ENCODE measurements at places on chromosomes 2 and 18. TPM values are rescaled to one million over a fixed set of nuclear protein-coding genes. Genes with fewer than 3 reads are reported as not detected.
A peak's percentile ranks its signal among the peaks of the same experiment; 100 is the strongest.

GRCh38 chr2:59027320-59027719 is 786.2 kb upstream of the FANCL start:
- H3K4me3 ChIP-seq = no peak overlapping the region
- no peak overlapping the region for H3K27ac ChIP-seq
- no peaks in the 10 kb centered on the region for H3K4me1 ChIP-seq
- DNase-seq = no peak
- H3K36me3 ChIP-seq = no peaks in the 10 kb centered on the region

GRCh38 chr2:216083464-216084281 is 2.0 kb downstream of the TMEM169 start:
- H3K4me3 ChIP-seq = no peak overlapping the region
- H3K4me1 ChIP-seq = no peaks in the 10 kb centered on the region
- H3K27me3 ChIP-seq = no peaks in the 10 kb centered on the region
- no peak overlapping the region for H3K27ac ChIP-seq
- DNase-seq = no peak

The SEH1L gene
- 29.6 TPM for total RNA-seq

- no peaks in the 10 kb centered on the region for H3K27me3 ChIP-seq
- H3K36me3 ChIP-seq = no peaks in the 10 kb centered on the region
- no peak overlapping the region for H3K4me3 ChIP-seq
- H3K27ac ChIP-seq = no peak overlapping the region
- no peaks in the 10 kb centered on the region for H3K4me1 ChIP-seq
Measured at GRCh38 chr2:232721261-232721660, 24.1 kb downstream of the GIGYF2 start.

DNA sequence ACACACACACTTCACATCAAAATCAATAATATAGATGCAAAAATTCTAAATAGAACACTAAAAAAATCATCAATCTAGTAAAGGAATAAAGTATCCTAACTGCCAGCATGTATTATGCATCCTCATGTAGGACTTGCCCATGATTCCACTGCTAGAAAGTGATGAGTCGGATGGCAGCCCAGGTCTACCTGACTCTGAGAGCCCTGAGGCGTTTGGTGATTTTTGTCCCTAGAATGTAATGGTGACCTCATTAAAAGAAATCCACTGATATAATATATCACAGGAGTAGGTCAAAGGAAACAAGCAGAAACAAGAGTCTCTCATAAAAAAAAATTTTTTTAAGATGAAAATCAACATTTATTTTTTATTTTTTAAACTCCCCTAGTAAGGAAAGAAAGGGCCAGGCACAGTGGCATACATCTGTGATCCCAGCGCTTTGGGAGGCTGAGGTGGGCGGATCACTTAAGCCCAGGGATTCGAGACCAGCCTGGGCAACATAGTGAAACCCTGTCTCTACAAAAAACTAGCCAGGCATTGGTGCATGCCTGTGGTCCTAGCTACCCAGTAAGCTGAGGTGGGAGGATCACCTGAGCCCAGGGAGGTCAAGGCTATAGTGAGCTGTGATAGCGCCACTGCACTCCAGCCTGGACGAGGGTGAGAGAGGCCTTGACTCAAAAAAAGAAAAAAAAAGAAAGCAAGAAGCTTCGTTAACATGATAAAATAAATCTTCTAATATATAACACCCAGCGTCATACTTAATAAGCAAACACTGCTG is 24.4 kb upstream of the ACTG2 start:
- H3K4me1 ChIP-seq = no peaks in the 10 kb centered on the region
- no peaks in the 10 kb centered on the region for H3K27me3 ChIP-seq
- H3K27ac ChIP-seq = no peak overlapping the region
- H3K36me3 ChIP-seq = no peaks in the 10 kb centered on the region
- no peak overlapping the region for H3K4me3 ChIP-seq

DNA sequence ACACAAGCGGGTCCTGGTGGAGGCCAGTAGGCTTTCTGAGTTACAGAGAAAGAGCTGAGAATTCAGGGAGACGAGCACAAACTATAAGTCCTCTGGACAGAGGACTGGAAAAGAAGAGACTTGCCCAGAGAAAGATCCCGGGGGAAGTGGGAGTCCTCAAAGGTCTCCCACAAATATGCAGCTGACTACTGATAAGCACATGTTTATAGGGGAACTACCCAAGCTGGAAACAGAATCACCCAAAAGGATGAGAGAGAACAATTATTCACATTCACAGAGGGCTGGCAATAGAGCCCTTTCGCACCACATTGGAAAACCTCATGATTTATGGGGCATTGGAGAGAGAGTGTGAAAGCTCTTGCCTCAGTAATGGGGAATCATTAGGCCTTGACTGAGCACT is 337.6 kb downstream of the IRS1 start:
- DNase-seq = no peak
- no peak overlapping the region for H3K4me3 ChIP-seq
- H3K36me3 ChIP-seq = no peaks in the 10 kb centered on the region
- H3K4me1 ChIP-seq = no peaks in the 10 kb centered on the region
- H3K27ac ChIP-seq = no peak overlapping the region

The STAM2 gene
- total RNA-seq = 31.4 TPM

The KIF3C gene
- 32.8 TPM for total RNA-seq

DNA sequence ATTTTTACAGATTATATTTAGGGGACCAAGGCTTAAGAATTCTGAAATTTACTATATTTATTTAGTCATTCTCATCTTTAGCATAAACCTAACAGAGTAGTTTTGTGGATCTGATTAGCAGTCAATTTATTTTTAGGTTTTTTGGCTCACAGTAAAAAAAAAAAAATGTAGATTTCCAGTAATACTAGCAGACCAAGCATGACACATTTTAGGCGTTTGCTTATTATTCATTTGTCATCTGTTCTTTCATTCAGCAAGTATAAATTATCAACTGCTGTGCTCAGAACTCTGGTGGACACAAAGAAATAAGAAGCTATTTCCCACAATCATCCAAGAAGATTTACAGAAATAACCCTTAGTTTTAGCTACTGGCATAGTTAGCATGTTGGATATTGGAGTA is 20.6 kb downstream of the PDE1A start:
- no peak overlapping the region for H3K27ac ChIP-seq
- no peaks in the 10 kb centered on the region for H3K4me1 ChIP-seq
- H3K4me3 ChIP-seq = no peak overlapping the region

DNA sequence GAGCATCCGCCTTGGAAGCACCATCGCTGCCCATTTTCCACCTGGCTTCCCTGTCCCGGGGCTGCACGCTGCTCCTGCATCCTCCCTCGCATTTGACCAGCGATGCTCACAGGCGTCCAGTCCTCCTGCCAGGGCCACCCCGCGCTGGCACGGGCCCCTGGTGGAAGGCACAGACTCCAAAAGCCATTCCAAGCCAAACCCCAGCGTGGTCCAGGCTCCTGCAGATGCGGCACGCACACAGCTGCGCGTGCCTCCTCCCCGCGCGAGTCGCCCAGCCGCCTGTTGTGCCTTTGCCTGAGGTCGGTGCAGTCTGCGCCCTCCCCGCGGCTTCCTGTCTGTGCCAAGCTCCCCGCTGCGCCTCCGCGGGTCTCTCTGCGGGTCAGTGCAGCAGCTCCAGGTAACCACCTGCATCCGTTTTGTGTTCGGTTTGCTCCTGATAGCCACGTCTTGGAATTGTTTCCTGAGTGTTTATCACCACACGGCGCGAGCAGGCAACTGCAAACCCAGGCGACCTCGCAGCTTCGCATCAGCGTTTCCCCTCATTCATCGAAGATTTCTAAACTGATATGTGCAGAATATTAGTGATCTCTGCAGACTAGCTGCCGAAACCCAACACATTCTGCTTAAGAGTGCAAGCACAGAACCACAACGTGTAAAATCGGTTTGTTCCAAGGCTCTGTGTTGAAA is 65.2 kb upstream of the SALL3 start:
- no peak overlapping the region for H3K4me3 ChIP-seq
- no peak overlapping the region for H3K27ac ChIP-seq
- H3K27me3 ChIP-seq = peaks cover 36% of the 10 kb centered on the region
- H3K36me3 ChIP-seq = no peaks in the 10 kb centered on the region
- no peak for DNase-seq
- no peaks in the 10 kb centered on the region for H3K4me1 ChIP-seq

DNA sequence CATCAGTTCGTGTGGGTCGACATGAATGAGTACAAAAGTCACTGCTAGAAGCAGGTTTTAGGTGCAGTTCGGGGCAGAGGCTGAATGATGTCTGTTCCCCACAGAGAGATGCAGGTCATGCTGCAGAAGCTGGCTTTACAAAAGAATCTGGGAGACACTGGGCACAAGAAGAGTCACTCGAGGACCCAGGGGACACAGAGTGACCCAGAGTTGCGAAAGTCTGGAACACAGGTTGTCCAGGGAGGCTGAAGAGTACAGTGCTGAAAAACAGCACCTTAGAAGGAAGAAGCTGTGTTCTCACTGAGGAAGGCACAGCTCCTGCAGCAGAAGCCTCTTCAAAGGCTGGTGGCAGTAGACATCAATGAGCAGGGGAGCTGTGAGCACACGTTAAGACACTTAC is 14.8 kb downstream of the CACNB4 start:
- H3K27ac ChIP-seq = no peak overlapping the region
- DNase-seq = no peak
- no peaks in the 10 kb centered on the region for H3K27me3 ChIP-seq

DNA sequence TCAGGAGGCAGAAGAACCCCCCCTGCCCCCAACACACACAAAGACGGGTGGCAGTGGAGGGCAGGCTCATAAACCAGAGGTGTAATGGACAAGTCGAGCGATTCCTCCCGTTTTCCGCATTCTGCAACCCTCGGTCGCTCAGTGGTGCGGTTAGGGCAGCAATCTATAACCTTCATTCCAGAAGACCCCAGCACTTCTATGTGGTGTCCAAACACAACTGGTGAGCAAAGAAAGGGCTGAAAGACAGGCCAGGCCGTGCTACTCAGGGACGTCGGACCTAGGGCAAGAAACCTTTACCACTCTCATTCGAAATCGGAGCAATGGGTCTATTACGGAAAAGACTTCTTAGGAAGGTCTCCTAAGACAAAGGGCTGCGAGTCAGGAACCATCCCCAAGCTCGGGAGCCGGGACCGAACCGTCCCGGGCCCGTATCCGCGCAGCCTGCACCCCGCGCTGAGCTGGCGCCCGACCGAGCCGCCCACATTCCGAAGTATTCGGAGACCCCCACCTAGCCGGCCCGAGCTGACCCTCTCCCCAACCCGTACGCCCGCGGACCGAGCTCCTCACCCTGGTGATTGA is 568 bp downstream of the ARL5A start:
- H3K4me1 ChIP-seq = no peaks in the 10 kb centered on the region
- peak; percentile 19 for DNase-seq
- H3K4me3 ChIP-seq = peak overlapping the region; percentile 91
- peak overlapping the region; percentile 89 for H3K27ac ChIP-seq
- no peaks in the 10 kb centered on the region for H3K27me3 ChIP-seq

GRCh38 chr2:134202371-134202770 is 51.5 kb upstream of the MGAT5 start:
- DNase-seq = no peak
- no peak overlapping the region for H3K4me3 ChIP-seq
- H3K36me3 ChIP-seq = no peaks in the 10 kb centered on the region
- no peak overlapping the region for H3K27ac ChIP-seq

The SLC23A3 gene
- total RNA-seq = 2.0 TPM

The GPAT2 gene
- total RNA-seq = 11.7 TPM

DNA sequence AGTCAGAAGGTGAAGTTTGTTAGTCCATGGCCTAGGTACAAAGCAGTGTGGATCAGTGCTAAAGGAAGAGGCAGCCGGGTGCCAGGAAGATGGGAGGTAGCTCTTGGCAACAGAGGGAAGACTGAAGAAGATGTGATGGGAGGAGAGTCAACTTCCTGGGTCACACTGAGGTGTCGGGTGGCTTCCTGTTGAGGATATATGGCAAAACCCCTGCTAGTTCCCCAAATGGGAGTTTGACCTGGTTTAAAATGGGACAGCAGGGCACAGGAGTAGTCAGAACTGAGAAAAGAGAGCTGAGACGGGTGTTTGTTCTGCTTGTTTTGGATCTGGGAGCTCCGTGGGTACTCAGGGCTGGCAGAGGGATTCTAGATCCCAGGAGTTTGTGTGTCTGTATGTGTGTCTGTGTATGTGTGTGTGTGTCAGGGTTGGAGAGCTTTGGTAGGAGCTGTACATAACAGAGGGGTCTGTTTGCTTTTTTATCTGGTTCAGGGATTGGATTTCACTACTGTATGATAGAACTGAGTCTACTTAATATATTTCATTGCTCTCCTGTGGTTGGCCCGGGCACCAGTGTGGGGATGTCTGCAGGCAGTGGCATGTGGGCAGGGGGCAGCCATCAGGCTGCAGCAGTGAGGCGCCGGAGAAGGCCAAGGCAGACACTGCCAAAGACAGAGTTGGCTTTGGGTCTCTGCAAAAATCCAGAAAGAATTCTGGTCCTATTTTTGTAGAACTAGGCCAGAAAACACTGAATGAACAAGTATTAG is 17.1 kb downstream of the MXD1 start:
- no peaks in the 10 kb centered on the region for H3K27me3 ChIP-seq
- H3K4me3 ChIP-seq = no peak overlapping the region
- no peak overlapping the region for H3K27ac ChIP-seq
- no peak for DNase-seq
- H3K36me3 ChIP-seq = no peaks in the 10 kb centered on the region

GRCh38 chr18:27713037-27713737 is 463.7 kb downstream of the CDH2 start:
- no peaks in the 10 kb centered on the region for H3K4me1 ChIP-seq
- H3K36me3 ChIP-seq = no peaks in the 10 kb centered on the region
- no peak overlapping the region for H3K27ac ChIP-seq
- DNase-seq = no peak

The CHRNG gene
- total RNA-seq = not detected

The UGT1A8 gene
- total RNA-seq = not detected

The KRTCAP3 gene
- 31.2 TPM for total RNA-seq

- H3K27me3 ChIP-seq = no peaks in the 10 kb centered on the region
- H3K4me3 ChIP-seq = no peak overlapping the region
- no peak overlapping the region for H3K27ac ChIP-seq
- DNase-seq = no peak
- H3K4me1 ChIP-seq = no peaks in the 10 kb centered on the region
- no peaks in the 10 kb centered on the region for H3K36me3 ChIP-seq
Measured at GRCh38 chr18:78154853-78155252, 824.8 kb upstream of the SALL3 start.

The AGAP1 gene
- total RNA-seq = 19.7 TPM

GRCh38 chr18:79559436-79559835 is 120.2 kb upstream of the CTDP1 start:
- H3K27me3 ChIP-seq = no peaks in the 10 kb centered on the region
- H3K27ac ChIP-seq = no peak overlapping the region

- peaks cover 16% of the 10 kb centered on the region for H3K27me3 ChIP-seq
- no peak for DNase-seq
- no peaks in the 10 kb centered on the region for H3K36me3 ChIP-seq
- H3K27ac ChIP-seq = no peak overlapping the region
- no peak overlapping the region for H3K4me3 ChIP-seq
Measured at GRCh38 chr2:26558271-26559043, 80.5 kb upstream of the OTOF start.

The SERPINB12 gene
- total RNA-seq = not detected

GRCh38 chr2:19569300-19569791 is 210.9 kb upstream of the OSR1 start:
- no peak overlapping the region for H3K27ac ChIP-seq
- H3K4me3 ChIP-seq = no peak overlapping the region

The HPCAL1 gene
- 38.6 TPM for total RNA-seq
